A549 treated with Hydrocortisone at 1 μM for 4 hours (cell line): ENCODE measurements at places on chromosomes 4 and X. TPM values are rescaled to one million over a fixed set of nuclear protein-coding genes. Genes with fewer than 3 reads are reported as not detected.

Gene CCNQ
- 40.9 to 59.7 TPM (median 57.6 TPM) in 5 replicates for total RNA-seq

Gene STOX2
- total RNA-seq: 2.1 to 3.3 TPM (median 2.4 TPM) in 5 replicates

Gene CXCL13
- total RNA-seq: not detected in 5 replicates

Gene FAM9B
- 0.18 TPM in 1 of 5 replicates, not detected in the others for total RNA-seq

Gene UGT2A1
- not detected in 5 replicates for total RNA-seq

Gene CENPE
- 5.4 to 9.7 TPM (median 6.5 TPM) in 5 replicates for total RNA-seq

Gene LDOC1
- total RNA-seq: 80.0 to 94.3 TPM (median 91.3 TPM) in 5 replicates

Gene BCLAF3
- total RNA-seq: 2.2 to 4.3 TPM (median 3.1 TPM) in 5 replicates

Gene TAF7L
- 0.08 to 0.14 TPM (median 0.10 TPM) in 5 replicates for total RNA-seq

Gene SORCS2
- 3.0 to 5.8 TPM (median 4.4 TPM) in 5 replicates for total RNA-seq

Gene GLRB
- 0.71 to 0.96 TPM (median 0.90 TPM) in 5 replicates for total RNA-seq

Gene NAP1L3
- total RNA-seq: 0.20 to 0.46 TPM (median 0.35 TPM) in 5 replicates

Gene PABPC1L2A
- 0.03 TPM in 1 of 5 replicates, not detected in the others for total RNA-seq

Gene TCEAL7
- total RNA-seq: not detected in 5 replicates

Gene GAGE12G
- not detected in 5 replicates for total RNA-seq

Gene MEPE
- not detected in 5 replicates for total RNA-seq

Gene SPANXN3
- total RNA-seq: not detected in 5 replicates

Gene TMEM150C
- 0.59 to 1.2 TPM (median 0.95 TPM) in 5 replicates for total RNA-seq

Gene PNMA5
- not detected in 5 replicates for total RNA-seq

Gene PDZD4
- total RNA-seq: 2.9 to 3.7 TPM (median 3.4 TPM) in 5 replicates

Gene LAP3
- 33.5 to 48.4 TPM (median 34.7 TPM) in 5 replicates for total RNA-seq

Gene NPNT
- total RNA-seq: 0.33 to 0.53 TPM (median 0.43 TPM) in 5 replicates

Gene MAGIX
- 2.4 to 3.8 TPM (median 3.5 TPM) in 5 replicates for total RNA-seq

Gene KLHL4
- total RNA-seq: 5.5 to 6.7 TPM (median 6.1 TPM) in 5 replicates

Gene FAM53A
- 0.82 to 1.7 TPM (median 1.1 TPM) in 5 replicates for total RNA-seq

Gene ADH7
- not detected in 5 replicates for total RNA-seq

Gene L1CAM
- 16.9 to 22.0 TPM (median 19.7 TPM) in 5 replicates for total RNA-seq

Gene GSPT2
- 7.8 to 10.2 TPM (median 8.7 TPM) in 5 replicates for total RNA-seq

Gene APOOL
- total RNA-seq: 6.7 to 9.8 TPM (median 8.4 TPM) in 5 replicates

Gene SYTL5
- 0.27 to 0.35 TPM (median 0.32 TPM) in 5 replicates for total RNA-seq

Gene BRS3
- total RNA-seq: not detected in 5 replicates

Gene CENPVL1
- total RNA-seq: not detected in 5 replicates

Gene MAGEA11
- 0.06 TPM in 1 of 5 replicates, not detected in the others for total RNA-seq

Gene EIF1AX
- 94.3 to 106 TPM (median 96.9 TPM) in 5 replicates for total RNA-seq

Gene SSX2B
- not detected in 5 replicates for total RNA-seq

Gene P2RY10
- total RNA-seq: not detected in 5 replicates

Gene PKD2
- 12.8 to 29.0 TPM (median 18.5 TPM) in 5 replicates for total RNA-seq

Gene PASD1
- not detected in 5 replicates for total RNA-seq

Gene KLB
- 0.05 to 0.16 TPM (median 0.12 TPM) in 5 replicates for total RNA-seq
